ENCODE measurements at places on chromosomes 3 and 15.

DNA sequence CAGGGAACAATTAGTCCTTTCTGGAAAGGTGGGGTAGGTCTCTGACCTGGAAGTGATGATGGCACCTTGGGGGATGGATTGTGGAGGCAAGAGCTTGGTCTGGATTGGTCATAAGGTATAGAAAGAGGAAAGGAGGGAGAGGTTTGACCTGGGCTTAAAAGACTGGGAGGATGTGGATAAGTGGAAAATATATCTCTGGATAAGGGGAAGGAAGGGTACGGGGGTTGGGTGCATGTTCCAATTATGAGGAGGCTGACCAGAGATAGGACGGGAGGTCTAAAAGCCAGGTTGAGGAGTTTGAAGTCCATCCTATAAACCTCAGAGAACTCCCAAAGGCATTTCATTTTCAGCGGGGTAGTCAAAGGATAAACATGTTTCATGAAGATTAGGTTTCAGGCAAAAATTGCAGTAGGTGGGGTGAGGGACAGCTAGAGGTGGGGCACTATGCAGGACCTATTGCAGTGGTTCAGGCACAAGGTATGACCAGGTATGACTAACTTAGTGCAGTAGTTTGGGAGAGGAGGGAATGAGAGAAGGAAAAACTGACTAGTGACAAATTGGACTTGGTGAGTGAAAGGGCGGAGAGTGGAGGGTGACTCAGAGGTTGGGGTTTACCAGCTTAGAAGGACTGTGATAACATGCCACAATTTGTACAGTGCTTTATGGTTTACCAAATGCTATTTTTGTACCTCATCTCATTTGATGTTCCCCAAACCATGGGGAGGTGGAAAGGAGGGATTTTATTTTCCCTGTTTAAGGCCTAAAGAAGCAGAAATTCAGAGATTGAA is 10.7 kb downstream of the PDE8A start:
- DNase-seq: no peak

DNA sequence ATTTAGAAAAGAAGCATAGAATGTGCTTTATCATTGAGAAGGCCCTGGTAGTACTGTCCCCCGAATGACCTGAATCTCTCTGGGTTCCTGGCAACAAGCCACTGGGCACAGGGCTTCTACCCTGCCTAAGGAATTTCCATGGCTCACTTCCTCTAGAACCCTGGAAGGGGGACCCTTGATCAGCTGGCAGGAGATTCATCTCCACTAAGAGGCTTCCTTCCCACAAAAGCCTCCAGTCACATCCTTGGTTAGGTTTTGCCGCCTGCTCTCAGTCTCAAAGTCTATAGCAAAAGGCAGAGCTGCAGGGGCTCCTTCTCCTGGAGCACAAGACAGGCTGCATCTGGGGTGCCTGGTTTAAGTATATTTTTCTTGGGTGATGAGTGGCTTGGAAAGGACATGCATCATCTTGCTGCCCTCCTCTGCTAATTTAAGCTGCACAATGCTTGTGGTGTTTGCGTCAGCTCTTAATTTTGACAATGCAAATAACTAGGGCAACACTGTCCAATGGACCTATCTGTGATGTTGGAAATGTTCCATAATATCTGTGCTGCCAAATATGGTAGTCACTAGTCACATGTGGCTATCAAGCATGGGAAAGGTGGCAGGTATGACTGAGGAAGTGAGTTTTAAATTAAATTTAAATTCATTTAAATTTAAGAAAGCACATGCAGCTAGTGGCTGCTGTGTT is 33.4 kb upstream of the RARRES1 start:
- no peak for DNase-seq

GRCh38 chr15:51331141-51331540 is 7.3 kb downstream of the CYP19A1 start:
- DNase-seq: no peak

DNA sequence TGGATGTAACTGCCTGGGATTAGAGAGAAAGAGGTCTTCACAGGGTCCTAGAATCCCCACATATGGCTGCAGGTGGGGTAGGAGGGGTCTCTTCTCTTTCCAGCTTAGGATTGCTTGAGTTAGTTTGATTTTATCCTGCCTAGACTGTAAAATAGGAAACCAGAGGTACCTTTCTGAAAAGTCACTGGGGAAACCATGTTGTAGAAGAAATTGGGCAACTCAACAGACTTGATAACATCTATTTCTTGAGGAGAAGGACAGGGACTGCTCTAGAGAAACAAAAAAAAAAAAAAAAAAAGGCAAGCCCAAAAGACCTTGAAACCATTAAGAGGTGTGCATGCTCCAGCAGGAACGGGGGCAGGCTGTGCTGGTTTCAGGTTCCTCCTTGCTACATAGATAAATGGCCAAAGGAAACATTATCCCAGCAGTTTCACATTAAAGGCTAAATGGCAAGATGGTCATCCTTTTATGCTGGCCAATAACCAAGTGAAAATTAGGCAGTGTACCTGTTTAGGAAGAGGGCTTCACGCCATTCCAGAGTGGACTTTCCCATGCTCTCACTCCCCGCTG is 116.1 kb downstream of the ALDH1A2 start:
- no peak for DNase-seq

DNA sequence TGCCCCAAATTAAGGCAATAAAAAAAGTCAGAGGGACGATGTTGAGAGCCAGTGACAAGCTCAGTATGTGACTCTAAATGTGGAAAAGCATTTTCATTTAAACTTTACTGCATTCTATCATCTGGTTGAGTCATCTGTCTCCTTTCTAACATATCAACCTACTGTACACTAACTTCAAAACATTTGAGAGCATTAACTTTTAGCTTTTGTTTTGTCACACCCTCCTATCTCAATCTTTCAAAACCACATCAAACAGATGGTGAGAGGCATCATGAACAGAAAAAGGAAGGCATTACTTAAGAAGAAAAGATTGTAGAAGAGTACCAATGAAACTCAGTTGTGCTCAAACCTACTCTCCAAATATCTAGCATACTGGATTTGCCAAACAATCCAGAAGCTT is 4.8 kb downstream of the LRRC58 start:
- no peak for DNase-seq

DNA sequence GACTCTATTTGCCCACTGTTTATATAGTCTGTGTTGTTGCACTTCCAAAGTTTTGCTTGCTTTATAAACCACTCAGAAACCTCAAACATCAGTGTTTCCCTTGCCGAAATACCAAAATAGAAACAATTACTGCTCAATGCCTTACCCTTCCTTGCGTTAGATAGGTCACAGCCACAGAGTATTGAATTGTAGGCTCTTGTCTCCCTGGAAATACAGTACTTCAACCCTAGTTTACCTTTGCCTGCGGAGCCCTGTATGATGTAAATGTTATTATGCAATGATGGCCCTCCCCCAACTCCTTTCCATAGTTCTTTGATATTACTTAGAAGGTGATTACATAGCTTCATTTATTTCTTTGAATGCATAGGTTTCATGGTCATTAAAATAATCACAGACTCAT is 44.2 kb downstream of the SOX2 start:
- no peak for DNase-seq

DNA sequence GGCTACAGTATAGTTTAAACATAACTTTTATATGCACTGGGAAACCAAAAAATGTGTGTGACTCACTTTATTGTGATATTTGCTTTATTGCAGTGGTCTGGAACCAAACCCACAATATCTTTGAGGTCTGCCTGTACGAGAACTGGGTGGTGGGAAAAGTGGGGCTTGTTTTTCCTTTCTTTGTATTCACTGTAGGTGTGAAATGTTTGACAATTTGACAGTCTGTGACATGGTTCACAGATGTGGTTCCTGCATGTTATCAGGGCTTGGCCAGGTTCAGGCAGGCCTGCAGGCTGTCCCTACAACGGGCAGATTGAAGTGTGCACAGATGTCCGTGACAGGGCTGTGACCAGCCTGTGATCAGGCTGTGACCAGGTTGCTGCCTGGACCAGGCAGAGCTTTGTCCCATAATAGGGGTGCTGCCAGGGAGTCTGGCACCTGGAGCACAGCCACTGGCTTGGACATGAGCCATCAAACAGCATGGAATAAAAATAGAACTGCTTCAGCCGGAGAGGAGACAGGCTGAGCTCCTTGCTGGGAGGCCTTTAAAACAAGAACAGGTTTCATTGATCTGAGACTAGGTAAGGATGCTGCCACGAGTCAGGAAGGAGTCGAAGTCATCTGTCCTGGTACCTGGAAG is 61.0 kb downstream of the KLF13 start:
- no peak for DNase-seq

DNA sequence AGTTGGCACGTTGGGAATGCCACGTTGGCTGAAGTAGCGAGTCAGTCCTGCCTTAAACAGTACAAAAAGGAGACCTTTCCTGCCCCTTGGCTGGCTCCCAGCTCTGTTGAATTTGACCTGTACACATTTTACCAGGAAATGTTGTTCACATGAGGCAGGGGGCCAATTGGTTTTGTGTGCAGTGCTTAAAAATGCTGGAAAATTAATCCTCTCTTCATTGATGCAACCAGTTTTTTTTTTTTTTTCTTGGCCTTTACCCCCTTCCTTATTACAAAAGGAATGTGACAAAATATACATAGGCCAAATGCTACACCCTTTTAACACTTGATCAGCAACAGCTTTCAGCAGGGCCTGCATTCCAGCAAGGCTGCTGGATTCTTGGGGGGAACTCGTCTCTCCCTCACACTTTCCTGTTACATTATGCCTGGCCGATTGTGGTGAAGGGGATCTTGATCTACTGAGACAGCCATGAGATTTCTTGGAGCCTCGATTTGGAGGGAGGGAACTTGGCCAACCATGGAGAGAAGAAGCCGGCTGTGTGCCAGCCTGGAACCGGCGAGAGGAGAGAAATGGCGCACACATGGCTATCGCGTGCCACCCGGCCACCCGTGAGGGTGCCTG is 93.1 kb downstream of the DNASE1L3 start:
- no peak for DNase-seq

DNA sequence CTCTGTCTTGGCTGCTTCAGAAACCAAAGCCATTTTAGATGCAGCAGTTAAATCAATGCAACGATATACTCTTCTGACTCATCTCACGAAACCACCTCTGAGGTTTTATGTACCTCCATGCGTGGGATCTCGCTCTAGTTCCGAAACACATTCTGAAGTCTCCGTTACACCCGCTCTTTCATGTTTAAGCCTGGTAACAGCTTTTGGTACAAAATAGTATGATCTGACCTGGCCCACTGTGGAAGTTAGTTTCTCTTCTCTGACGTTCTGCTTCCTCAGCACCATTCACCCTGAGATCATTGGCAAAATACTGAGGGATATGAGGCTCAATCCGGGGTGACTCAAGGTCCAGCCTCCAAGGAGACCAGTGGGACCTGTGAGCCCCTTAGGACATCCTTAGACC is 121.9 kb downstream of the TMEM266 start:
- DNase-seq: no peak

DNA sequence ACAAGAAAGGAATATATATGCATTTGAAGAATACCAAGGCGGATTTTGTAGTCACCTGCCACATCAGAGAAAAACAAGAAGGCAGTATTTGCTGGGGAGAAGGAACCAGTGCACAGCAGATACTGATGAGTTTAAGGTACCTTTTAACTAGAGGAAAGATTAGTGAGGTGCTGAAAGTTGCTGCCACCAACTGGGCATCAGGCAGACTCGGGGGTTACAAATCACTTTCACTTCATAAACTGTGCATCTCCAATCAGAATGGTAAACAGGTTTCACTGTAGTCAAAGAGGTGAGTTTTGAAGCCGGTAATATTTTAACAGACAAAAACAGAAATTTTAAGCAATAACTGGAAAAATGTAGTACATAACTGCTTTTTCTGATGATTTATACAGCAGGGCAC is 4.1 kb downstream of the FBN1 start:
- no peak for DNase-seq

DNA sequence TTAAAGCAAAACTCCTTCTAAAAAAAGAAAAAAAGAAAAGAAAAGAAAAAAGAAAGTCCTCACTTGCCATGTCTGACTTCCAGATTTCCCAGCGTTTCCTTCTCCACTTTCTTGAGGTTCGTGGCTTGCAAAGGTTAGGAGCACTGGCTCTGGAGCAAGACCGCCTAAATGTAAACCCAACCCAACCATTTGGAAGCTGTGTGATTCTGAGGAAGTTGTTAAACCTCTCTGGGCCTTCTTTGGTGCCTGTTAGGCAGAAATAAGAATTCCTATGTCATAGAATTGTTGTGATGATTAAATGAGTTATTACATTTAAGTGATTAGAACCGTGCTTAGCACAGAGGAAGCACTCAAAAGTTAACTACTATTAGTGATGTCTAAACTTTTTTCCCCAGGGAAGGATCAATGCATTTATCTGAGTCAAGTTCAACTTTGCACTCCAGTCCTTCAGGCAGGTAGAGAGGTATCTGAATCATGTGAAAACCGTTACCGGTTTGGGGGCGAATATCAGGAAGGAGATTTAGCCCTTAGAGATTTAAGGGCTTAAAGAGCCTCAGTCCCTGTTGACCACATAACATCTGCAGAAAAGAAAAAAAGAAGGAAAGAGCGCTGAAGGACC is 78.3 kb upstream of the HES1 start:
- DNase-seq: no peak

GRCh38 chr3:143600756-143601718 is 247.2 kb downstream of the SLC9A9 start:
- DNase-seq: no peak

GRCh38 chr3:160180581-160181216 is 44.5 kb upstream of the C3orf80 start:
- no peak for DNase-seq

DNA sequence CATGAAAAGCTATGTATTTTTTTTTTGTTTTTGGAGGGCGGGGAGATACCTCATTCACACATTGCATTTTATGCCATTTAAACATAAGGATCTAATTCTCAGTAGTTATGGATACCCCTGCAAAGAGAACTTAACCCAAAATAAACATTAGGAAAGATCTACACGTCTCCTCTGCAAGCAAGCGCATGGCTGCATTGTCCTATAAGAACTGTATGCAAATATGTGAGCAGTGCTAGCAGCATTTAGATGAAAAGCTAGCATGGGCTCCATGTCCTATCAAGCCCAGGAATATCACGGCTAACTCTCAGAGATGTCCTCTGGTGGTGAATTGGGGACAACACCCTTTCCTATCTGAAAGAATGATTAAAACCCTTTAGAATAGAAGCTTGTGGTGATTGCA is 292.8 kb downstream of the MEX3B start:
- no peak for DNase-seq

- DNase-seq: no peak
These were observed 64.0 kb upstream of the PLSCR4 start for GRCh38 chr3:146314871-146315270.

- DNase-seq: no peak
These were observed 20.0 kb downstream of the GLB1 start for GRCh38 chr3:33076952-33077351.

DNA sequence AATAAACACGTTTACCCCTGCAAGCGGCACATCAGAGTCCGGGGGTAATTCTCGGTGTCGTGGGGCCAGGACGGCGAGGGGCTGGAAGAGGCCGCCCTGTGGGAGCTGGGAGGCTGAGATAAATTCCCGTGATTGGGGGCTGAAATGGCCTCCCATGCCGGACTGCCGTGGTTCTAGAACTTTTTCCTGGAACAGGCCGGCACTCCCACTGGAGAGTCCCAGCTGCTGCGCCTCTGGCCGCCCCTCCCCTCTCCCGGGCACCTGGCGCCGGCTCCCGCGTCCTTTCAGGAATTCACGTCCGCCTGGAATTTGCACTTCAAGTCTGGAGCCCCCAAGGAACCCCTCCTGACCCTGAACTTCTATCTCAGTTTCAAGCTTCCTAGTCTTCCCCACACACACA is 10.8 kb upstream of the LRRC2 start:
- no peak for DNase-seq

- no peak for DNase-seq
These were observed 48.5 kb downstream of the FNDC3B start for GRCh38 chr3:172087602-172088580.
